Left cardiac atrium (tissue), 4 donors: ENCODE measurements at places on chromosomes 7 and 10. TPM values are rescaled to one million over a fixed set of nuclear protein-coding genes. Genes with fewer than 3 reads are reported as not detected.

DNA sequence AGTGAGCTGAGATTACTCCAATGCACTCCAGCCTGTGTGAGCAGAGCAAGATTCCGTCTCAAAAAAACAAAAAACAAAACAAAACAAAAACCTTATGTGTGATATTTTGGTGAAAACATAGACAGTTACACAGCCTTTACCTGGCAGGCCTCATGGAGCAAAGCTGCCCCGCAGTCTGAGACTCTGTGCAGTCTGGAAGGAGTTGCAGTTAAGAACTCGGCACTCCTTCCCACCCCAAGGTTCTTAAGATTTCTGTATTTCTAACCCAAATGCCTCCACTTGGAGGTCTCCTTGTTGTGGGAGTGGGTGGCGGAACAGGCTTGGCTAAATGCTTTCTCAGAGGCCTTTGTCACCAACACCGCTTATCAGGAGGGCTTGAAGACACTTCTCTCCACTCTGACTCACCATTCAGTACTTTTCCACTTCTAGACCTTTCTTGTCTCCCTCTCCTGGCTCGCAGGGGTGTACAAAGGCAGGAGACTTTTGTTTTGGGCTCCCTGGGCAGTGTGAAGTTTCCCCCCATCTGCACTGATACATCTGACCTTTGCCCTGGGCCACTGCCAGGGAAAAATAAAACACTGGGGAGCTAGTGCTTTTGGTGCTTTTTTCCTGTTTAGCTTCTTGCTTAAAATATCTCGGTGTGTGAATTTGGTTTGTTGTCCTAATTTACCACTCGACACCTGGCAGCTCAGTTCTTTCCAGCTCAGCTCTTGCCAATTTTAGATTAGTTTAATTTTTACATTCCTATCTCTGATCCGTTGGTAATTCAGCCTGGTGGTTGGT lies 51.3 kb upstream of the MAGI2 start:
- no peak for DNase-seq

- no peak for DNase-seq
Measured at GRCh38 chr7:112970771-112971170, 115.9 kb downstream of the GPR85 start.

DNA sequence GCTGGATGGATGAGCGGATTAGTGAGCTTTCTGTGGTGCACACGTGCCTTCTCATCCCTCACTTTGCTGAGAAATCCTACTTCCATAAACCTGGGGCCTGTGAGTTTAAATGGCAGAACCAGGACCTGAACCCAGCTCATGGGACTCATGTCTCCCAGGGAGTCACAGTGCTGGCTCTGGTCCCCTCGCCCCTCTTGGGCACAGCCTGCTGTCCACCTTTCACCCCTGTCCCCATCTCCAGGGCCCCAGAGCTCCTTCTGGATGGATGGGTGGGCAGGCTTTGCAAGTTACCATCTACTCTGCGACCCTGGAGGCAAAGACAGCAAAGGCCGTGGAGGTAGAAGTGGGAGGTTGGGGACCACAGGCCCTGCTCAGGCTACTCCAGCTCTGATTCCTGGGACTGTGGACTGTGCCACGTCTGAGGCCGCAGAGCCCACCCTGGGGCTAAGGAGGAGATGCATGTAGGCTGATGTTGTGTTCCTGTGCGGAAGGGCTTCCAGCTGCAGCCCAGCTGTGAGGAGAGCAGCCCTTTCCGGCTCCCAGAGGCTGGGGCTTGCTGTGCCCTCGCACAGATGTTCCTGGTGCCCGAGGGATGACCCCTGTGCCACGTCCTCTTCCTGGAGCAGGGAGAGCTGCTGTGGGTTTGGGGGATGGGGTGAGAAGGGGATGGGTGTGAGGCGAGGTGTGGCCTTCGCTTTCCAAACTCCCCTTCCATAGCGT lies 40.3 kb downstream of the PRF1 start:
- DNase-seq = no peak

GRCh38 chr7:117888627-117889026 lies 15.4 kb upstream of the CTTNBP2 start:
- no peak for DNase-seq

GRCh38 chr10:71355886-71356285 lies 36.8 kb downstream of the SLC29A3 start:
- no peak for DNase-seq

DNA sequence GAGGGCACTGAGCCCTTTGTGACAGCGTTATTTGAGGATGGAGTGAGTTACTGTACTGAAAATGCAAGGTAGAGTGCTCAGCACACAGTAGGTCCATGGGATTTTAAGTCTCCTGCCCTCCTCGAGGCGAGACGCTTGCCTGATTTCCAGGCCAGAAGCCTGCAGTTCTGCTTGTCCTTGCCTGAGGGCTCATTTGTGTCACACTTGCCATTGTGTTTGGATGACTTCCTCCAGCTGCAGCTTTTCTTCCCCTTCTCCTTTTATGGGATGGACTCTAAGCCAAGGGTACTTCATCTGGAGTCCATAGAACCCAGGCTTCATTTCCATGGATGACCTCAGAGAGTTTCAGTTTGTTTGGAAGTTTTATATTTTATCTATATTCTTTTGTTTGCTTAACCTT lies 304.2 kb upstream of the BMPER start:
- no peak for DNase-seq

DNA sequence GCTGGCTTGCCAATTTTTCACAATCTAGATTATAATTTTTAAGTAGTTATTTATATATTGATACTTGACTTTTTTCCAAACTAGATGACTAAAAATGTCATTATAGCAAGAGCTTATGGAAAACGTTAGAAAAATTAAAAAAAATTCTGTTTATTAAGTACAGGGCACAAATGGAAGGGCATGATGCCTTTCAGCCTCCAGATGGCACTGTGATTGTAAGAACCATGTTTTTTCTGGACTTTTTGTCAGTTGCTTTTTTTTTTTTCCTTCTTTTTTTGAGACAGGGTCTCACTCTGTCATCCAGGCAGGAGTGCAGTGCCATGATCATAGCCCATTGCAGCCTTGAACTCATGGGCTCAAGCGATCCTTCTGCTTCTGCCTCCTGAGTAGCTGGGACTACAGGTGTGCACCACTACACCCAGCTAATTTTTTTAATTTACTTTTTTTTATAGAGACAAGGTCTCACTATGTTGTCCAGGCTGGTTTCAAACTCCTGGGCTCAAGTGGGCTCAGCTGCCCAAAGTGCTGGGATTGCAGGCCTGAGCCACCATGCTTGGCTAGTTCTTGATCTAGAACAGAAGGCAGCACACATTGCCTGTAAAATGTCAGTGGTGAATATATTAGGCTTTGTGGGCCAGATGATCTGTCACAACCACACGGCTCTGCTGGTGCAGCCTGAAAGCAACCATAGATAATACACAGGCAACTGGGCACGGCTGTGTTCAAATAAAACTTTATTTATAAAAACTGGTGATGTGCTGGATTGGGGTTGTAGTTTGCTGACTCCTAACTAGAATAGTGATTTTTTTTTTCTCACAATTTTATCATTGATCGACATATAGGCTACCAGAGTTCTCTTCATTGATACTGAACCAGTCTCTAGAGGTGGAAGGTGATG lies 27.4 kb downstream of the UCMA start:
- DNase-seq = no peak

GRCh38 chr7:71618278-71618677 lies 486.3 kb downstream of the GALNT17 start:
- no peak for DNase-seq

GRCh38 chr10:58982470-58983239 lies 193.8 kb upstream of the PHYHIPL start:
- DNase-seq = no peak

DNA sequence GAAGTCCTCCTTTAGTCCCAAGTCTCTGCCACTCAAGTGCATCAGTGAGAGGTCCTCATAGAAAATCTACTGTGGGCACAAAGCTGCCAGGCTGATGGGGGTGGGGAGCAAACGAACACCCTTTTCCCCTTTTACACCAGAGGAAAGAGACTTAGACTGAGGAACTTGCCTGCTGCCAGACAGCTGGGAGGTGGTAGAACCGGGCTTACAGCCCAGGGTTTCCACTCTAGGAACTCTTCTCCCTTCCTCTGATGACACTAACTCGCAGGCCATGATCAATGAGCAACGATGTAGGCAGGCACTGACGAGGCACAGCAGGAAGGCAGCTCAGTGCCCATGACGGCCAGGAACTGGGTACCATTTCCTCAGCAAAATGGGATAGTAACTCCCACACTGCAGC lies 11.0 kb upstream of the SH2D4B start:
- DNase-seq = no peak

DNA sequence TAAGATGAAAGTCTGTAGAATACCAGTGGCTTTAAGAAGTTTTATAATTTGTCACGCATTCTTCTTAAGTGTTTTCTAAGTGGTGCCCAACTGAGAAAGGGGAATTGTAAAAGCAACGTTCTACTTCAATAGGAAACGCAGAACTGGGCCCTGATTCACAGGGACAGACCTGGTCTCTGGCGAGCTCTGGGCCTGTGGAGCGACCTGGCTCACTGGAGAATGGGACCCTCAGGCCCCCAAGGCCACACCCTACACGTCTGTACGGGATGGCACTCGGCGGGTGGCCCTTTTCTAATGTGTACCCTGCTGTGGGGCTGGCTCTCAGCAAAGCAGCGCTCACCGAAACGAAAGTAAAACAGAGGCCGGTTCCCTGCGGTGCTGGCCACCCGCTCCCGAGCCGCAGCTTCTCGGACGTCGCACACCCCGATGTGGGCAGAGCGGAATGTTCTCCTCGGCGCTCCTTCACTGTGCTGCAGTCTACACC lies 205.0 kb downstream of the DIP2C start:
- DNase-seq = peak; percentile 44

DNA sequence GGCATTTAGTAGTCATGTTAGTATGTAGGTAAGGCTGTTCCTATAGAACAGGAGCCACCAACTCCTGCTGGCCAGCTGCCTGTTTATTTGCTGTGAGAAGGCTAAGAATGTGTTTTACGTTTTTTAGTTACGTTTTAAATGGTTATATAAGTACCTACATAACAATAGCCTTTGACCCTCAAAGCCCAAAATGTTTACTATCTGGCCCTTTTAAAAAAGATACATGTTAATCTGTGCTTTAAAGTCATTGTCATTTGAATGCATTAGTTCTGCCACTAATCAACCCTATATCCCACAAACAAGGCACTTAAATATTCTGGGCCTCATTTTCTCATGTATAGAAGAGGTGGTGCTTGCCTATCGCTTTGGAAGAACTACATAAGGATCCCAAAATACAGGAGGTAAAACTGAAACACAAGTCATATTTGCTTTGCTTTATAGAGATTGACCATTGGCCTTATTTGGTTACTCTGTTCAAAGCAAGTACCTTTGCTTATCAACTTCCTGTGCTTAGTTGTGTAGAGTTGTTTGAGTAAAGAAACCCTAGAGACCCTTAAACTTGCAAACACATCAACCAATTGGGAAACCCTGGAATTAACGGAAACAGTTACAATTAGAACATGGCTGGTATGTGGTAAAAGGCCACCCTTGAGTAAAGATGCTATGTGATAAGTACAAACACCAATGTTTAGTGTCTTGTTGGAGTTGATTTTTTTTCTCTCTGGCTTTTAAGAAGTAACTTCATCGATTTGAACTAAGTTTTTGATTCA lies 25.9 kb downstream of the TIMM23 start:
- no peak for DNase-seq

DNA sequence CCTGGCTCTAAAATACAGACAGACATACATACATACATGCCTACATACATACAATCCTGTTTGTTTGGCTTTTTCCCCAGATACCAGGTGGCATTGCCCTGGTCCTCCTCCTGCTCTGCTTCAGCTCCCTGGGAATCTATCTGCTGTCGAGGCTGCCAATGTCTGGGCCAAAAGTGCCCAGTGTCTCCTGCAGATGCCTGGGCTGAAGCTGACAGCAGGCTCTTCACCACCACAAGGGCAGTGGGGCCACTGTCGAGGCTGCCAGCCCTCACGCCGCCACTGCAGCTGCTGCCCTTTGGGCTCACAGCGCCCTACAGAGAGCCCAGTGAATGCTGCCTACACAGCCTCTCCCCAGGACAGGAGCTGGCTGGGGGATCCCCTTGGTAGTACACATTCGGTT lies 18.0 kb upstream of the STN1 start:
- no peak for DNase-seq

- no peak for DNase-seq
Measured at GRCh38 chr10:83214136-83214535, 925.2 kb upstream of the GHITM start.

- DNase-seq = peak; percentile 71
Measured at GRCh38 chr7:159030490-159031134, 114.1 kb downstream of the VIPR2 start.

GRCh38 chr10:6689036-6689435 lies 109.0 kb upstream of the PRKCQ start:
- no peak for DNase-seq

GRCh38 chr10:42491001-42491592 lies 147.3 kb downstream of the ZNF33B start:
- no peak for DNase-seq

- no peak for DNase-seq
Measured at GRCh38 chr10:12406764-12407400, 57.5 kb downstream of the CAMK1D start.

The SEMA3A gene
- 8.8 TPM for total RNA-seq

The IRF5 gene
- 4.6 TPM for total RNA-seq

The CYP3A5 gene
- total RNA-seq = 0.16 TPM

The MOGAT3 gene
- not detected for total RNA-seq

The THSD7A gene
- 2.0 TPM for total RNA-seq

The CUBN gene
- 0.91 TPM for total RNA-seq

The OR6V1 gene
- not detected for total RNA-seq

The CPXM2 gene
- total RNA-seq = 17.0 TPM

The PRKAG2 gene
- 141 TPM for total RNA-seq

The CASTOR2 gene
- 35.6 TPM for total RNA-seq

The SLC26A5 gene
- not detected for total RNA-seq
